Activated T-helper 9 cell treated with anti-CD3 and anti-CD28 coated beads, Interleukin-2, amount 50 U/mL, for 16 hours (primary cell): ENCODE measurements at places on chromosomes 12 and 14.

GRCh38 chr12:34253674-34254073, 231.4 kb downstream of the ALG10 start:
- DNase-seq: no peak

DNA sequence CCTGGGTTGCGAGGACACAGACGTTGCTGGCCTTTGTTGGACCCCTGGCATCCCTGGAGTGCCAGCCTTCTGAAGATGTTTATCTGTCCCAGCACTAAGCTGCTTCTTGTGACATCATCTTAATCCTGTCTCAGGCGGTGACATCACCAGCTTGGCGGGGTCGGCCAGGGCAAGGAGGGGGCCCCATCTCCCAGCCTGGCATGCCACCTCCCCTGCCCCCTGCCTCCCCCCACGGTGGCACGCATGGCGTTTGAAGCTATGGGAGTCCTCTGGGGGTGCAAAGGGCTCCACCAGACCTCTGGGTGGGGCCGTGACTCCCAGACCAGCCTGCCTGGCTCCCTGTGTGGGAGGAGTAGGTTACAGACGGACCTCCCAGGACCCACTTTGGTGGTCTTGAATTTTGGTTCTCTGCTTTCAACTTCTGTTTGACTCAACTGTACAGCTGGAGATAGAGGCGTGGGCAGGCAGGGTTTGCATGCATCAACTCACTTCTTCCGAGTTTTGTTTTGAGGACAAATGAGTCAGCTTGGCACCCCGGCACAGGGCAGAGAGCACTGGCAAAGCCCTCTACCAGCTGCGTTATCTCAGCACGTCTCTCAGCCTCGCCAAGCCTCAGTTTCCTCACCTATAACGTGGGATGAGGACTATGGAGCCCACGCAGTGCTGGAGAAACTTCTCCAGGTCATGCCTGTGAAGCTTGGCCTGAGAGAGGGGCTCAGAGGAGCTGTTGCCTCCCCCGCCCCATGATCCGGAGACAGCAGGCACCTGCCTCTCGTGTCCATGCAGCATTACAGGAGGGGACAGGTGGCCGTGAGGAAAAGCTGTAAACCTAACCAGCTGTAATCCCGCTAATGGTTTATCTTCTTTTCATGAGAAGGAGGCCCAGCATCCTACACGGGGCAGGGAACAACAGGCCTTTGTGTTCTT, 38.8 kb upstream of the EML1 start:
- DNase-seq: no peak

DNA sequence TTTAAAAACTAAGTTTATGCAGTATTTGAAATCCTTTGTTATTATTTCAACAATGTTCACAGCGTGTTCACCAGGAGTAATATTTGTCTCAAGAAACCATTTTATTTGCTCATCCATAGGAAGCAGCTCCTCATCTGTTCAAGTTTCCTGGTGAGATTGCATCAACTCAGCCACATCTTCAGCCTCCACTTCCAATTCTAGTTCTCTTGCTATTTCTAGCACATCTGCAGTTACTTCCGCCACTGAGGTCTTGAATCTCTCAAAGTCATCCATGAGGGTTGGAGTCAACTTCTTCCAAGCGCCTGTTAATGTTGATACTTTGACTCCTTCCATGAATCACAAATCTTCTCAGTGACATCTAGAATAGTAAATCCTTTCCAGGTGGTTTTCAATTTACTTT, 18.0 kb downstream of the CLEC9A start:
- no peak for DNase-seq

DNA sequence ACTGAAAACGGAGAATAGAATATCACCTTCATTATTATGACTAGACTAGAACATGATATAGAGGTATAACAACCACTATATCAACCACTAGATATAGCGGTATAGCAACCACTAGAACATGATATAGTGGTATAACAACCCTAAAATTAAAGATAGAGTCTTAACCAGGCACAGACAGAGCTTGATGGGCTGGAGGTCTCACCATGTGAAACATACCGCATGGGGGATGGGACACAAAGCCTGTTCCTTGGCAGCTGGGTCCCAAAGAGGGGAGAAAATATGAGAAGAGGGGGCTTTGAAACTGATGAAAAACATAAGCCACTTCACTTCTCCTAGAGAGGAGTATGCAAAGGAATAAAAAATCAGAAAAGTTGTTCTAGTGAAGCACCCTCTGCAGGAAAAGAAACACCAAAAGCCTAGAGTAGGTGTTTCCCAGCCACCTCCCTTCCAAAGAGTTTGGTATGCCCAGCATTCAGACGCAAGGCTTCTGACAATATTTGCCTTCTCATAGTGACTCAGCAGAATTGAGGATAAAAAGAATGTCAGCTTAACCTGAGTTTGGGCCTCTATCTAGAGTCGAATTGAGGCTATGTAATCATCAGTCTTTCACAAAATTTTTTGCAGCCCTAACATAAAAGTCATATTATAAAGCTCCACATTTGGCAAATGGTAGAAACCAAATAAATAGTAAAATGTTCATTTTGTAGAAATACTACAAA, 316.4 kb downstream of the NOVA1 start:
- DNase-seq: no peak

- no peak for DNase-seq
These were observed 261.9 kb downstream of the RAD51B start for GRCh38 chr14:68081489-68081888.

DNA sequence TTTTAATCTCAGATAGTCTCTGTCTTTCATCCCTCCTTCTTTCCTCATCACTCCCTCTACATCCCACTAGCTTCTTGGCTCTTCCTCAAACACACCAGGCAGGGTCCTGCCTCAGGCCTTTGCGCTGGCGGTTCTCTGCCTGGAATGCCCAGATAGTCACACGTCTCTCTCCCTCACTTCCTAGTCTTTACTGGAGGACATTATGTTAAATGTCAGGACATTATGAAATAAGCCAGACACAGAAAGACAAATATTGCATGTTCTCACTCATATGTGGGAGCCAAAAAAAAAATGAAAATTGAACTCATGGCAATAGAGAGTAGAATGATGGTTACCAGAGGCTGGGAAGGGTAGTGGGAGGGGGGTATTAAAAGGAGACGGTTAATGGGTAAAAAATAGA, 442.0 kb downstream of the MED13L start:
- no peak for DNase-seq

GRCh38 chr12:102120886-102121285, 903 bp downstream of the PARPBP start:
- no peak for DNase-seq

DNA sequence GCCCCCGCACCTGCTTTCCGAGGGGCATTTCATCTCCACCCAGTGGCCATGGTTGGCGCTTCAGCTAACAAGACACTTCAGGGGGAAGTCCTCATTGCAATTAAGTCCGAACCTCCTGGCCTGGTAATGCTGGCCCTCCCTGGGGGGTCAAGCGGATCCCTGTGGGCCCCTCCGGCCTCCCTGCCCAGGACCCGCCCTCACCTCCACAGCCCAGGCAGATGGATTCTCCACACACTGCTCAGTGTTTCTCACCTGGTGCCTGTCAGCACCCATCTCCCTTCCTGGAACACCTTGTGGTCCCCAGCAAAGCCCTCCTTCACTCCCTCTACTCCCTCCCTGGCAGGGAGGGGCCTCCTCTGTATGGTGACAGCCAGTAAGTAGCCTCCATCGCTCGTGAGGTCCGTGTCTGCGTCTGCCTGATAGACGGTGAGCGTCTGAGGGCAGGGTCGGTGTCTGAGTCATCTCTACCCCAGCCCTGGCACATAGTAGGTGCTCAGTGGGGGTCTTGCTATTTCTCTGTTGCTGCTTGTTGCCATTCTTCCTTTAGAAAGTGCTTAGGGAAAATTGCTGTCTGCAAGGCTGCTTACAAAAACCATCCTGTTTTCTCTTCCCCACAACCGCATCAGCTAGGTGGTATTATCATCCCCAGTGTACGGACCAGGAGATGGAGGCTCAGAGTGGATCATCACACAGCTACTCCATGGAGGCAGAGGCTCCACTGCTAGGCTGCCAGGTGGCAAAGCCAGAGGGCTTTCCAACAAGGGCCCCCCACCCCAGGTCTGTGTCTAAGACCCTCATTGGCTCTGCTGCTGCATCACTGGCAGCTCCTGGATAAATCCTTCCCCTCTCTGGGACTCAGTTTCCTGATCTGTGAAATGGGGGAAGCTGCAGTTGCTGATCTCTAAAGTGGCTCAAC, 39.7 kb upstream of the EML1 start:
- no peak for DNase-seq

DNA sequence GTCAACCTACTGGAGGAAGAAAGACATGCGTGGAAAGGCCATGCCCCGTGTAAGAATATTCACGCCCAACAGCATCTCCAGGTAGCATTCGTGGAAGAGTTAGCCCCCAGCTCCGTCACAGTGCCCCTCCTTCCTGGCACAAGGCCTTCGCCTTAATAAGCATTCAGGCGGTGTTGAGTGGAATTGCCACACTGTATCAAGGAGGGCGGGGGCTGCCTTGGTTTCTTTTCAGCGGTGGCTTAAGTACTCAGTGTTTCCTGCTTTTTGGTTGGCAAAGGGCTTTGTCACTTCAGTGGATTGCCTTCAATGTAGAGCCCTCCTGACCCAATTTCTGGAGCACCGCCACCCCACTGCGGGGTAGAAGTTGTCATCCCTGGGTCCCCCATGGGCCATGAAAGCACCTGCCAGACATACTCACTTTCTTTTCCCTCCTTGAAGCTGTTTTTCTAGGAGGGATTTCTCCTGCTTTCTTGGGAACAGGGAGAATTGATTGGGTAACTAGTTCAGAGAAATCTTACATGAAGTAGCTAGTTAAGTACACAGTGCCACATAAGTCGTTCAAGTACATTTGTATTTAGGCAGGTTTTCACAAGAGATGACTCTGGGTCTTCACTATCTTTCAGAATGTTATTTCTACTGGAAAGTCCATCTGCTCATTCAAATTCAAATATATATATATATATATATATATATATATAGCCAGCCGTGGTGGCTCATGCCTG, 65.5 kb upstream of the STON2 start:
- no peak for DNase-seq

- DNase-seq: no peak
These were observed 51.2 kb upstream of the TMPO start for GRCh38 chr12:98464190-98464589.

- DNase-seq: no peak
These were observed 917.7 kb downstream of the DIO2 start for GRCh38 chr14:79293482-79294177.
